Tibial artery (tissue), 4 donors: ENCODE measurements at places on chromosomes 2 and 18.

DNA sequence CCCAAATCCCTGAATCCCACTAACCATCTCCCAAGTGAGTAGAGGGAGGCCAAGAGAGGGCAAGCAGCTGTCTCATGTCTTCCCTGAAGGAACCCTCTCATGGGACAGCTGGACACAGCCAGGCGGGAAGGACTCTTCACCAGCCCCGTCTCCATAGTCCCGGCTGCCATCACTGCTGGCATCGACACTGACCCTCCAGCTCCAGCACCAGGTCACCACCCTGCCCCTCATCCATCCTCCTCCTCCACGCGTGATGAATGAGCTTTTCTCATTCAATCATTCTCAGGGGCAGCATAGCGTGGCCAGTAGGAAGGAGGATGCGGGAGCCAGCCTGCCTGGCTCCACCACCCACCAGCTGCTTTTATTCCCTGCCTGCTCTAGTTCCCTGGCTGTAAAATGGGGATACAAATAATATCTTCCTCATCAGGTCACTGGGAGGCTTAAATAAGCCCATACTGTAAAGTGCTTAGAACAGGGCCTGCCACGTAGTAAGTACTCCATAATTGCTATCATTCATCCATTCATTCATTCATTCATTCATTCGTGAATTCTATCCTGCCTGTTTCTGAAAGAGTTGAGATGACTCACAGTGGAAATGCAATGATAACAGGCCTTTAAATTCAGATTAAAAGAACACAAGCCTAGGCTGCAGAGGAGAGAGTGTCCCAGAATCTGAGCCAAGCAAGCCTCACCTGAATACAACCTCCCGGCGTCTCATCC is 30.5 kb upstream of the FOSL2 start:
- H3K4me1 ChIP-seq: no peaks in the 10 kb centered on the region
- H3K27ac ChIP-seq: no peak overlapping the region
- no peaks in the 10 kb centered on the region for H3K36me3 ChIP-seq
- no peak for DNase-seq

- H3K4me3 ChIP-seq: no peak overlapping the region
- H3K4me1 ChIP-seq: peaks cover 7% of the 10 kb centered on the region
- no peak overlapping the region for H3K27ac ChIP-seq
- H3K36me3 ChIP-seq: no peaks in the 10 kb centered on the region
- DNase-seq: no peak
- no peaks in the 10 kb centered on the region for H3K27me3 ChIP-seq
Observed at GRCh38 chr2:214203744-214204289, 207.0 kb upstream of the VWC2L start.

DNA sequence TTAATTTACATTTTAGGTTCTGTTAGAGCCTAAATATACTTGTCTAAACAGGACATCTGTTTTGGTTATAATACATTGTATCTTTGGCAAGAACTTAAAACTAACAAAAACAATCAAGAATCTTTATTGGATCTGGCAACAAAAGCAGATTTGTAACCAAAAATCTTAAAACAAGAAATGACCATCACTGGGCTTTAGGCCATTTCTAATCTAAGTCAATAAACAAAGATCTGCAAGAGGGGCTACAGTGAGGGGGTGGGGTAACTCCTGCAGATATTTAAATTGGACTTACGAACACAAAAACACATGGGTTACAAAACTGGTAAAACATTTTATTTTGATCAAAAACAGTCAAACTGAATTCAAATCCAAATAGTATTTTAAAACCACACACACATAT is 77.3 kb downstream of the SRBD1 start:
- H3K4me1 ChIP-seq: no peaks in the 10 kb centered on the region
- H3K27ac ChIP-seq: no peak overlapping the region
- no peak for DNase-seq
- no peak overlapping the region for H3K4me3 ChIP-seq
- no peaks in the 10 kb centered on the region for H3K27me3 ChIP-seq

- no peak for DNase-seq
- no peak overlapping the region for H3K4me3 ChIP-seq
- peaks cover 10% of the 10 kb centered on the region for H3K36me3 ChIP-seq
- no peak overlapping the region for H3K27ac ChIP-seq
Observed at GRCh38 chr2:23658466-23658942, 268.4 kb downstream of the ATAD2B start.

GRCh38 chr2:126930970-126931590 is 32.4 kb downstream of the TEX51 start:
- H3K36me3 ChIP-seq: no peaks in the 10 kb centered on the region
- DNase-seq: no peak
- H3K27ac ChIP-seq: no peak overlapping the region
- H3K4me3 ChIP-seq: no peak overlapping the region
- H3K4me1 ChIP-seq: no peaks in the 10 kb centered on the region

DNA sequence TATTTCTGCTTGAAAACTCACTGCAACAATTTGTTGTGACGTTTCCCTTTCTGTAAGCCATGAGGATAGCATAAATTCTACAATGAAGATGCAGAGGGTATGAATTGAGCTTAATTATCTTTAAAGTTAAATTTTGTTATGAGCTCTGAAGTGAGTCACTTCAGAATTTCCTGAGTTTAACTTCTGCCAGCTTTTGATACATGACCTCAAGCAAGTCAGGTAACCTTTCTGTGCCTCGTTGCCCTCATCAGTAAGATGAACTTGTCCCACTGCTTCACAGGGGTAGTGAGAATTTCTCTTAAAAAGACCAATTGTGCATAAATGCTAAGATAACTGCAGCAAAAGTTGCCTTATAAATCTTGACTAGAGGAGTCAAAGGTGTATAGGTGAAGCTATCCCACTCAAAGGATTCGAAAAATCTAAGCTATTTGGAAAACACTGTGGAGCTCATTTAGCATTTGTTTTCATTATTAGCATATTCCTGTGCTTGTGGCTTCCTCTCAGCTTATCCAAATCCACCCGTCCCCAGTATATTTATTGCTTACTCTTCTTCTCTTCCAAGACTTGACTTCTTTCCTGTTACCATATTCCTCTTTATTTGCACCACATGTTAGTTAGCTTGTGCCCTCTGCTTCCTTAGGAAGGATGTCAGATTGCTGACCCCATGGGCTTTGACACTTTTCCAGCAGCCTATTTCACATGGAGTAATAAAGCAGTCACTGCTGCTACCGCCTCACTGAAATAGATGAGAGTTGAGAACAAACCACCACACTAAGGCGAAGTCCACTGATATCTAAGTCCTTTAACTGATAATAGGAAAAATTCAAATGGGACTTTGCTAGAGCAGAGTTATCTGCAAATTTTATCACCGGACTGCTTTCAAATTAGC is 428.6 kb downstream of the ERBB4 start:
- H3K27me3 ChIP-seq: no peaks in the 10 kb centered on the region
- H3K36me3 ChIP-seq: no peaks in the 10 kb centered on the region
- no peak overlapping the region for H3K27ac ChIP-seq
- no peak for DNase-seq
- H3K4me1 ChIP-seq: no peaks in the 10 kb centered on the region

GRCh38 chr2:235529621-235530020 is 35.8 kb downstream of the AGAP1 start:
- H3K27me3 ChIP-seq: no peaks in the 10 kb centered on the region
- H3K36me3 ChIP-seq: no peaks in the 10 kb centered on the region
- H3K4me1 ChIP-seq: no peaks in the 10 kb centered on the region
- H3K4me3 ChIP-seq: no peak overlapping the region
- DNase-seq: no peak

DNA sequence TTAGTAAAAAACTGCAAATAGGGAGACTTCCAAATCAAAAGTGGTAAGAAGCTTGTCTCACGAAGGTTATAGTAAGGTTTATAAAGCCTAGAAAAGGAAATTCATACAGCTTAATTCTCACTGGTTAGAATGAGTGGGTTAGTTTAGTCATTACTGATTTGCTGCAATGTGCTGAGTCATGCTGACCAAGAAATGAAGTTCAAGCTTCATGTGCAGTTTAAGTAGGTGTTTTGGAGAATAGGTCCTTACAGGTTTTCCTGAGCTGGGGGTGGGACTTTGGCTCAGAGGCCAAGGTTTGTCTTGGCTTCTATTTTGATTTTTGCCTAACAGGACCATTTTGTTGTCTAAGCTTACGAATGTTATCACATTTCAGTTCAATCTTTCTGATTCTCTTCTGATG is 15.1 kb downstream of the CLIP4 start:
- H3K27me3 ChIP-seq: no peaks in the 10 kb centered on the region
- no peaks in the 10 kb centered on the region for H3K4me1 ChIP-seq
- H3K36me3 ChIP-seq: peaks cover 23% of the 10 kb centered on the region
- H3K4me3 ChIP-seq: no peak overlapping the region
- peak overlapping the region; percentile 39 for H3K27ac ChIP-seq
- DNase-seq: no peak

DNA sequence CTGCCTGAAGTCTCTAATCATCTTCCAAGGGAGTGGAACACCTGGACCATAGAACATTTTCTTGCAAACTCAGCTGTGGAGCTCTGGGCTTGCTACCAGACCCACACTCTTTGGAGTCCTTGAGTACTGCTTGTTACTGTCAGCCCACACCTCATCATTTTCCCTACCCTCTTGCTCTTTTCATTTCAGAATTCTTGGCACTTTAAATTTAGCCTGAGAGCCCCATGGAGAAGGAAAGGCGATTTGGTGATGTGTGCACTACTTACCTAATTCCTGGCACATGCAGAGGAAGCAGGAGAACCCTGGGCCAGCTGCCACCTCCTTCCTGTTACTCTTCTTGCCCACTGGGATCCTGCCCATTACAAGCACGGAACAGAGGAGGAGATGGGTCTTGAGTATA is 31.7 kb downstream of the TMEM178A start:
- no peaks in the 10 kb centered on the region for H3K27me3 ChIP-seq
- no peaks in the 10 kb centered on the region for H3K36me3 ChIP-seq
- peak; percentile 71 for DNase-seq
- H3K4me1 ChIP-seq: peaks cover 7% of the 10 kb centered on the region

GRCh38 chr18:79217979-79218604 is 148.9 kb downstream of the ATP9B start:
- DNase-seq: no peak
- no peaks in the 10 kb centered on the region for H3K27me3 ChIP-seq
- no peak overlapping the region for H3K27ac ChIP-seq
- no peaks in the 10 kb centered on the region for H3K4me1 ChIP-seq

- no peak overlapping the region for H3K4me3 ChIP-seq
- no peak for DNase-seq
- no peaks in the 10 kb centered on the region for H3K4me1 ChIP-seq
- H3K27ac ChIP-seq: no peak overlapping the region
- peaks cover 18% of the 10 kb centered on the region for H3K36me3 ChIP-seq
Observed at GRCh38 chr2:232731470-232731869, 34.3 kb downstream of the GIGYF2 start.

DNA sequence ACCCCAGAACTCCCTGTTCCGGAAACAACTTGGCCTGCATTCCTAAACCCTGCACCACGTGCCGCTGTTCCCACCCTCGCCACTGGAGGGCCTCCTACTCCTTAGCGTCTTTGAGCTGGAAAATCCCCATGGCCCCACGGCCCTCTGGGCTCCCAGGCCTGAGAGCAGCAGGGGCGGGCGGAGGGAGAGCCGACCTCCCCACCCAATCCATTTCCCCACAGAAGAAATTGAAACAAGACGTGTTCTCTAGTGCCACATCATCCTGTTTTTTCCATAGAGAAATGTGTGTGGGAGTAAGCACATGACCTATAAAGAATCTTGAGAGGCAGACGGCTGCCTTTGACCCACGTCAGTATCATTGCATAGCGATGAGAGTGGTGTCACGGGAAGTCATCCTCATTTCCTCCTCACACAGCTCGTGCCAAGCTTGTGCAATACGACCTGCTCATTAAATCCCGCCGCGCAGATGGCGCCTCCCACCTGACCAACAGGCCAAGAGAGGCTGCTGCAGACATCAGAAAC is 79.2 kb downstream of the LAMA1 start:
- no peaks in the 10 kb centered on the region for H3K27me3 ChIP-seq
- peak overlapping the region; percentile 58 for H3K27ac ChIP-seq
- peak; percentile 91 for DNase-seq
- no peaks in the 10 kb centered on the region for H3K36me3 ChIP-seq
- H3K4me1 ChIP-seq: peaks cover 7% of the 10 kb centered on the region

DNA sequence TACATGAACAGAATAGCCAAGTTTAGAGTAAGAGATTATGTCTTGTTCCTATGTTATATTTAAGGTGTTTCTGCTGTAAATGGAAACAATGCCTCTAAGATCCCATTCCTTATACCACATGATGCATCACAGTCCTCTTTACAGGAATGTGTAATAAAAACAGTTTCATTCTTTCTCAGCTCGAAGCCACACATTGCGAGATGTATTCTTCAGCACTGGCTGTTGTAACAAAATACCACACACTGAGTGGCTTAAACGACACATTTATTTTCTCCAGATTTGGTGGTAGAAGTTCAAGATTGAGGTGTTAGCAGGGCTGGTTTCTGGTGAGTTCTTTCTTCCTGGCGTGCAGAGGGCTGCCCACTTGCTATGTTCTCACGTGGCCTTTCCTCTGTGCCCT is 246.2 kb downstream of the SOCS6 start:
- no peaks in the 10 kb centered on the region for H3K27me3 ChIP-seq
- no peak overlapping the region for H3K27ac ChIP-seq
- no peaks in the 10 kb centered on the region for H3K4me1 ChIP-seq
- H3K36me3 ChIP-seq: no peaks in the 10 kb centered on the region
- no peak for DNase-seq

DNA sequence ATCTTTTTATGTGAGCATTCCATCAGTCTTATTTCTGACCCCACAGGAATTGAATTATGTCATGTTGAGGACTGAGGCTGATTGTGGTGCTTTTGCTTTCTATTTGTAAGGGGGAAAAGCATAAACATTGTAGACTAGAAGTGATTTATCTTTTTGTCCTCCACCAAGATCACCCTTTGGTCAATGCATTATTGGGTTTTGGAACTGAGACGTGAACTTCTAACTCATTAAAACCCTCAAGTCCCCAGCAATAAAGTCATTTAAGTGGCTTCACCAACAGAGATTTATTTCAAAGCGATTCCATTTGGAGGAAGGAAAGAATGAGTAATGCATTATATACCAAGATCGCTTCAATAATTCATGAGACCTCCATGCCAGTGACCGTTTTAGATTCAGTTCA is 75.5 kb upstream of the TXNDC2 start:
- H3K4me3 ChIP-seq: no peak overlapping the region
- DNase-seq: no peak
- H3K36me3 ChIP-seq: no peaks in the 10 kb centered on the region
- H3K4me1 ChIP-seq: peaks cover 35% of the 10 kb centered on the region
- no peaks in the 10 kb centered on the region for H3K27me3 ChIP-seq

DNA sequence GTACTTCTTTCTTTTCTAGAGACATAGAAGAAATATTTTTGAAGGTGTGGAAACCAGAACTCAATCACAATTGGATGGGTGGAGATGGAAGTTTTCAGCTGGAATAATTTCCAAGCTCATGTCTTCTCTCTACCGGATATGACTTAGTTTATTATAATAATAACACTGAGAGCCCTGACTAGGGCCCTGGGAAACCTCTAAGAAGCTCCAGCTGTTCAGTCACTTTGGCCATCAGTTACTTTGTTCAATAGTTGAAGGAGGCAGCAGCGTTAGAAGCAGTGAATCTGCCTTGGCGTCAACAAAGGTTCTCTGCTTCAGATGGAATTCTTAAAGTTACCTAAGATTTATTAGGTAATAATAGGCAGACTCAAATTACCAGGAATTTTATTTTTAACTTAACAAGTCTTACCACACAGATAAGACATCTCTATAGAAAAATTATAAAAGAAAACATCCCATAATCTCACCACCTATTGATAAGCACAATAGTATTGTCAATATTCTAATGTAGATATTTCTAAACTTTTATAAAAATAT is 293.8 kb upstream of the CHAC2 start:
- no peaks in the 10 kb centered on the region for H3K27me3 ChIP-seq
- H3K36me3 ChIP-seq: no peaks in the 10 kb centered on the region
- H3K4me1 ChIP-seq: no peaks in the 10 kb centered on the region

GRCh38 chr2:127283275-127283674 is 10.7 kb downstream of the ERCC3 start:
- H3K36me3 ChIP-seq: peaks cover 78% of the 10 kb centered on the region
- no peaks in the 10 kb centered on the region for H3K27me3 ChIP-seq
- no peak for DNase-seq
- H3K27ac ChIP-seq: no peak overlapping the region
- H3K4me1 ChIP-seq: no peaks in the 10 kb centered on the region
